ENCODE measurements at places on chromosomes 4 and X. TPM values are rescaled to one million over a fixed set of nuclear protein-coding genes. Genes with fewer than 3 reads are reported as not detected.

Gene KLKB1
- 0.09 TPM for total RNA-seq

Gene GC
- total RNA-seq, result not detected

DNA sequence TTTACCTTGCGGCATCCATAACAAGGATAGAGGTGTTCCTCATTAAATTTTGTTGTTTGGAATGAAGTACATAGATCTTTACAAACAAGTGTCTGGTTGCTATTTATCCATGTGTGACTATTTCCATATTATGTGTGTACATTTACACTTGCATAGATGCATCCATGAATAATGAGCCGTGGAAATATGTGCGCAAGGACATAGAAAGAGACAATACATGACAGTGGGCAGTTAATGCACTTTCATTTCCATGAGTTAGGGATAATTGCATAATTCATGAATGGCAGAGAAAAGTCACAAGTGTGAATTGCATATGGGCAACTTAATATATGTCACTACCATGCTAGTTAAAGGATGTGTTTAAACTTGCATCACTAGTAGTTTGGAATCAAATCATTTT, 338.2 kb upstream of the PITX2 start:
- no peak for DNase-seq

DNA sequence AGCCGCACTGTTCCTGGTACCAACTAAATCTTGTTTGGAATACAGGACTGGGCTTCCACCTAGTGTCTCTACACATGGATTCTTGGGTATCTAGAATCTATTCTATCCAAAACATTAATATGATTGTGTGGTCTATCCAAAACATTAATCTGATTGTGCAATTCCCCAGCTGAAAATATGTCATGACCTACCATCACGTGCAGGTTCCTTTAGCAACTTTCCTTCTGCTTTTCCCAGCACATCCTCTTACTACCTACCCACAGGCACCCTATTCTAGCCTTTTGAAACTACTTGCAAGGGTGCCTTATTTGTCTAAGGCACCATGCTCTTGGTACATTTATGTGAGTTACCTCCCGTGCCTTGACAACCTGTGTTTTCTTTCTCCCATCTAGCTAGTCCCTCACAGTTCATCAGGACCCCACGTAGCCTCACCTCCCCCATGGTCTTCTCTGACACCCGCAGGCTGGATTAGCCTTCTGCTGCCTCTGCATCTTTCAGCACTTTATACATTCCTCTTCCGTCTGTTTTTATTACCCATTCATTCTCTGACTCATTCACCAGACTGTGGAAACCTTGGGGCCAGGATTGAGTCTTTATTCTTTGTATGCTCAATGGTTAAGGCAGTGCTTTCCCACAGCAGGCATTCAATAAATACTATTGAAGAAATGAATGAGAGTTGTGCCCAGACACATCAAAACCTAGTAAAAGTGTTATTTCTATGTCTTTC, 88.8 kb upstream of the FAM9B start:
- DNase-seq, result no peak

All from activated CD4-positive, alpha-beta T cell treated with anti-CD3 and anti-CD28 coated beads, Interleukin-2, amount 10 ng/mL, durations not matched to agents 24 days and 14 days (primary cell).